HFF-Myc (cell line): ENCODE measurements at places on chromosomes 1 and 21.

DNA sequence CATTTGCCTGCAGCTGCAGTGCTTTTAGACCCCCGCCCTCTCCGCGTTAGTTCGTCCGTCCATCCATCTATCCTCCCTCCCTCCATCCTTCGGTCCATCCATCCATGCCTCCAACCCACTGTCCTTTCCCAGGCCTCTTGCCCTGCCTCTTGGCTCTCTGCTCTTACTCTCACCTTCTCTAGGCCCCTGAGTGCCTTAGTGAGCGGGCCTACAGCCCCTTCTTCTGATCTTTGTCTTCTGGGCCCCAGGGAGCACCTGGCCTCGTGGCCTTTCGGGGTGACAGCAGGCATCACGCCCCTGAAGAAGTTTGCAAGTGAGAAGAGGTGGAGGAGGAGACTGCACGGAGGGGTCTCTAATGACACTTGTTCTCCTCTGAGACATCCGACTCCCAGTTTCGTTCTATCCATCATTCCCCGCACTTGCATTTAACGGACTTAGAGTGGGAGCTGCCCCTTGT is 842 bp downstream of the ATXN7L2 start:
- no peak for DNase-seq

DNA sequence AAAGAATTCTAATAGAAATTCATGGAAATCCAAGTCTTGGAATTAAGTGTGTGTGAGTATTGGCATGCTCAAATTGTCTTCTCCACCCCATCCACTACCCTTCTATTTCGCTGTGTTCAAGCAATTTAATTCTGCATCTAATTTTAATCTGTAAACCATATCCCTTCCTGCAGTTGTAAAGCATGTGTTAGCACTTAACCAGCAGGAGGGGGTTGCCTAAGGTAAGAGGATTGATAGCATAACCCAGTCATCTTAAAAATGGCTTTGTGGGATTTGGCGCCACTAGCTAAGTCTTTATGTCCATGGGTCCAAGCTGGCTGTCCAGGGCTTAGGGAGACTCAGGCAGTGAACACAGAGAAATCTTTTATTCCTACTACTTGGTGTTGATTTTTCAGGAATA is 210.3 kb downstream of the PTPRC start:
- DNase-seq: no peak

- no peak for DNase-seq
These were observed 445 bp upstream of the RGS4 start for GRCh38 chr1:163068716-163069115.

GRCh38 chr1:51214615-51215131 is 21.4 kb upstream of the RNF11 start:
- no peak for DNase-seq

DNA sequence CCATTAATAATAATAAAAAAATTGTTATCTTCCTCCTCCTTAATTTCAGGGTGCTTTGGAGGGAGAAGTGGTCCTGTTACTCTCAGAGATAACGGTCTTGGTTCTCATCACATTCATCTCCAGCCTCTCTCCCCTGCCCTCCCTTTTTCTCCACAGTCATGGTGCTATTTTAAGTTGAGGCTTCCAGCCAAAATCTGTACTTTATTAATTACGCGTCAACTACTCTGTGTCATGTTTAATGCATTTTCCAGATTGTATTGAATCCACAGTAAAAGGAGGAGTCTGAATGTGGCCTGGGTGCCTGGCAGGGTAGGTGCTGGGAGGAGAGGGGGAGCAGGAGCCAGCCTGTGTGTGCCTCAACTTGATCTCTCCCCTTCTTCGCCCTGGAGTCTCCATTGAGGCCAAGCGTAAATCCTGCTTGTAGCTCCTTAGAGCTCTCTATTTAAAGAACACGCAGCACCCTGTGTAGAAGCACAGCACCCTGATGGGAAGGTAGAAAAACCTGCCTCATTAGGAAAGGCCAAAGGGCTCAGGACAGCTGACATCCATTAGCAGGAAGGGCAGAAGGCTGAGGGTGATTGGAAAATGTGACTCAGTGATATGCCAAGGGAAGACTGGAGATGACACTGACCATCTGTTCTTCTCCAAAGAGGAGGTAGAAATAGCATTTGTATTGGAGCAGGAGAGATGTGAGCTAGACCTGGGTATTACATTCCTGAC is 82.4 kb downstream of the PLXNA2 start:
- DNase-seq: no peak

DNA sequence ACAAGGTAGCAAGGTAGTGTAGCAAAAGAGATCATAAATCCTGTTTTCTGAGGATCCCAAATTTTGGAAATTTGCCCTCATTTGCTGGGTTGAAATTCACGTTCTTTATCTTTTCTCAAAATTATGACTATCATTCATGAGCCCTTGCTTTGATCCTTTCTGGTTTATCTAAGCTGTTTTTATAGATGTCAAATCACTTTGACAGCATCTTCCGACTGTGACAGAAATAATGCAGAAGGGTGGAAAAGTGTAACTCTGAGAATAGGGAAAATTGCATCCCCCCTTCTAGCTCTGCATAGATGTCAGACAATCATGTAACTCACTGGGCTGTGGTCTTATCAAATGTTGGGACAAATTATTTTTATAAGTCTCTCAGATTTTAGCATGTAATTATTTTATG is 550.1 kb downstream of the OMA1 start:
- DNase-seq: no peak

DNA sequence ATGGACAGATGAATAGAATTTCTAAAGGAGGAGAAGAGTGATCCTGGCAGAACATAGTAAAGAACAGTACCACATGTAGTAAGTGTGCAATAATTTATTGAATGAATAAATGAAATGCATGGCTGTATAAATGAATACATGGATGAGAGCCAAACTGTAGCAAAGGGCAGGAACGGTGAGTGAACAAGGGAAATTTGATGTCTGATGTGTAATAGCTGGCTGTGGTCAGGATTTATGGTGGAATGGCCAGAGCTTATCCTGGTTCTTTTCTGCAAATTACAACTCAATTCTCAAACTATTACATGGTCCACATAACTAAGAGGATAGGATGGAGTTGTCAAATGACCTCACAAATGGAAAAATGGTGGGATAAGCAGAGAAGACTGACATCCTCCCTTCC is 43.2 kb upstream of the ARHGAP29 start:
- DNase-seq: no peak

DNA sequence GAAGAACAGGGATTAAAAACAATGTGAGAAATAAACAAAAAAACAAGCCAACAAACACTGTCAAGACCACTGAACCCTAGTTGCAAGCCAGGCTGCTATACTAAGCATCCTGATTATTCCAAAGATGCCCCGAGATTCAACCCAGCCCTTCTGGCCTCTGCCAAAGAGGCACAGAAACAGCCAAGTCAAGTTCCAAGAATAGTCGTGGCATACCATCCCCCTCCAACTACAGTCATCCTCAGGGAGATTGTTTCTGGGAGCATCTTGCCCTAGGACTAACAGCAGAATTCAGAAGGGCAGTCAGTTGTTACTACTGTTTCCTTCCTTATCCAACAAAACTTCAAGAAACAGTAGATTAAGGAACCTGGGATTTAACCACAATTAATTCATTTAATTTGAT is 52.3 kb downstream of the ABL2 start:
- no peak for DNase-seq

DNA sequence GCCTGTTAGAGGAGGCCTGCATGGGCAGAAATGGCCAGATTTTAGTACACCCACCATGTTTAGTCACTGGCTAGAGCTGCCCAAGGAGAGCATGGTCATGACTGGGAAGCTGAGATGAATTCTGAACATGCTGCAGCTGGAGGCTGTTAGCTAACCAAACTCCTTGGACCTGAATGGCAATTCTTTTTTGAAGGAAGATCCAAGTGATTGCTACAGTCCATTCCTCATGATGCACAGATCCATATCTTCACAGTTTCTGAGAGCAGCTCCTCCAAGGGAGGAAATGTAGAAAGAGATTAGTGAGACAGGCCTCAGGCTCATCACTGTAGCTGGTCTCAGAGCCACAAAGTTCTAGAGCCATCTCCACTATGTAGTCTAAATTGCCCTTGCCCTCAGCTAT is 11.1 kb downstream of the ZFYVE9 start:
- DNase-seq: no peak

DNA sequence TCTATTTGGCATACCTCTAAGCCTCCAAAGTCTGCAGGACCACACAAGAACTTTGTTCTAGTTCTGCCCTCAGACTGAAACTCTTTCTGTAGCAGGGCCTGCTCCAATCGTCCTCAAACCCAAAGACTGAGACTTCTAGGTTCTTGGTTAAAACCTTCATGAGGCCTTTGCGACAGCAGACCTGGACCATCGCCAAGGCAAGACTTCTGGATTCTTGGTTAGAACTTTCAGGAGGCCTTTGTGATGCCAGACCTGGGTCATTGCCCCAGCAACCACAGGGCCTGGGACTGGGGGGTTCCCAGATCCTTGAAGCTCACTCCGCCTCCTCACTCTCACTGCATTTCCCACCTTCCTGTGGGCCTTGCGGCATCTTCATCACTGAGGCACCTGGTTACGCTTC is at the start of gene ATP1A4:
ATP1A4 (plus strand) TSS at position 301 of the 400 bp plus-strand sequence. CDS start 438 bp downstream, outside the sequence.
- no peak for DNase-seq

DNA sequence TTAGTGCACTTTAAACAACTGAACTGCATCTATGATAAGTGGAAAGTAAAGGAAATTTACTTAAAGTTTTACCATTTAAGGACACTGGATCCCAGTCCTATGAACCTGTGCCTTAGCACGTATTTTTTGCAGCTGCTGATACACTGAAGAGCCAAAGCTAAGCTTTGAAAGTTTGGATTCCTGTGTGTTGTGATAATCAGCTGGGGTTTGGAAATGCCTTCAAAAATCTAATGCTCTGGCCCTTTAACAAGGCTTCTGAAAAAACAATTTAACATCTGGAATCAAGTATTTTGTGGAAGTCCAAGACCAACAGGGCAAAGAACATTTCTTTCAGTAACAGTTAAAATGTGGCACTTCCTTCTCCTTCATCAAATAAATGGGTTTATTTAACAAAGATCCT is 51.8 kb downstream of the DDAH1 start:
- peak; percentile 33 for DNase-seq

- DNase-seq: no peak
These were observed 118.8 kb downstream of the EPHB2 start for GRCh38 chr1:22829309-22829989.

GRCh38 chr1:214022229-214022791 is 34.5 kb downstream of the PROX1 start:
- no peak for DNase-seq

- no peak for DNase-seq
These were observed 124.2 kb upstream of the B3GALT2 start for GRCh38 chr1:193310564-193310963.

GRCh38 chr1:88730132-88730675 is 46.1 kb downstream of the PKN2 start:
- no peak for DNase-seq

- no peak for DNase-seq
These were observed 18.6 kb downstream of the PDE9A start for GRCh38 chr21:42671778-42672593.

GRCh38 chr1:105793536-105794146 is 1262.8 kb upstream of the PRMT6 start:
- DNase-seq: peak; percentile 0

GRCh38 chr21:45552696-45553391 is 10.6 kb upstream of the SLC19A1 start:
- no peak for DNase-seq

GRCh38 chr1:174841747-174842146 is 158.0 kb upstream of the CACYBP start:
- no peak for DNase-seq

DNA sequence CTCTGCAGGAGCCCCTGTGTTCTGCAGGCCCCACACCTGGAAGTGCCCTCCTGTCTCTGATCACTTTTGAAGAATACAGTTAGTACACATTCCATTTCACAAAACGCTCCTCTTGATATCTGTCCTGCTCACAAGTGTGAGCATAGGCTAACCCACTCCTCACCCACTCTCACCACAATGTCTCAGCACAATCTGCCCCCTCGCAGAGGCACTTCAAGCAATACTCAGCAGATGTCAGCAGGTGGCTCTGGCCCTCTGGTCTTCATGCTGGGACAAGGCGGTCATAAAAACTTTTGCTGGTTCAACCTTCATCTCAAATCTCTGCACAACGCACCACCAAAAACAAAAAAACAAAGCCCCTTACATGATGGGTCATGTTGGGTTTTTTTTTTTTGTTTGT is 671.2 kb downstream of the MATN1 start:
- DNase-seq: no peak

DNA sequence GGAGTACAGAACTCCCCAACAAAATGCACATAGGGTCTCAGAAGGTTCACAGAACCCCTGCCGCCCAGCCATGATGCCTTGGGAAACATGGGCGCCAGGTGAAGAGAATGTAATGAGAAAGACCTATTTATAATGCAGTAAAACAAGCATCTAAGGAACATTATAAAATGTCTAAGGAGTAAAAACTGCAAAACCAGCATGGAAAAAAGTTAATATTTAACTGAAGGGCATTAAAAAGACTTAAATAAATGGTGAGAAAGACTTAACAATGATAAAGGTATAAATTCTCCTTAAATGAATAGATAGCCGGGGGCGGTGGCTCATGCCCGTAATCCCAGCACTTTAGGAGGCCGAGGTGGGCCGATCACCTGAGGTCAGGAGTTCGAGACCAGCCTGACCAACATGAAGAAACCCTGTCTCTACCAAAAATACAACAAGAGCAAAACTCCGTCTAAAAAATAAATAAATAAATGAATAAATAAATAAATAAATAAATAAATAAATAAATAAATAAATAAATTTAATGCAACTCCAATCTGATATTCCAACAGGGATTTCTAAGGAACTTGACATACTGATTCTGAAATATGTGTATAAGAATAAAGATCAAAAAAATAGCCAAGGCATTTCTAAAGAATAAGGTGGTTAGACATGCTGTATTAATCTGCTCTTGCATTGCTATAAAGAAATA is 27.3 kb upstream of the ACOT11 start:
- DNase-seq: no peak

GRCh38 chr1:21547876-21548275 is 38.7 kb downstream of the ALPL start:
- no peak for DNase-seq

DNA sequence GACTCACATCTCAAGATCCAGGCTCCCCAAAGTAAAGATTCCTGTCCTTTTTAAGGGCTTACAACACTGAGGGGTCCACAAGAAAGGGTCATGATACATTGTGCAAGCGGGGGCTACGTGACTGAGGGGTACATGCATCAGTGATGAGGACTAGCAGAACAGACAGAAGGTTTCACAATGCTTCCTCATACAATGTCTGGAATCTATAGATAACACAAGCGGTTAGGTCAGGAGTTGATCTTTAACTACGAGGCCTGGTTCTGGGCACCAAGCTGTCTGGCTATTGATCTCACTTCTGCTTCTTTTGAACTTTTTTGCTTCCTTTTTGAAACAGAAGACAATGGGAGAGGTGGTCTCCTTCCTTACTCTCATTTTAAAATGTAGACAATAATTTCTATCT is 718.6 kb downstream of the AMY1C start:
- no peak for DNase-seq

DNA sequence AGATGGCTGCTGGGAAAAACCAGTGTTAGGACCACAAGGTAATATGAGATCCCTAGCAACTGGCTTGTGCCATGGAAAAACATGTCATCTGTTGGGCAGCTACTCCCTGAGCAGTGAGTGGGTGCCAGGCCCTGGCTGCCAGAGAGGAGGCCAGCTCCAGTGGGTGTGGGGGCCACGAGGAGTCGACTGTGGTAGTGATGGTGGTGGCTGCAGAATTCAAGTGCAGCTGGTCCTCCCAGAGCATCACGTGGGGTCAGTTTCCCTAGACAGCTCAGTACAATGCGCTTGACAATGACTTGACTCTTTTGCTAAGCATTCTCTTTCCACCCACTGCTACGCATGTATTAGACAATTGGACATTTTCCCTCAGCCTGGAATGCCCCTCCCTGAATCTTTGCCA is 14.5 kb upstream of the CDC42 start:
- no peak for DNase-seq

GRCh38 chr21:38343691-38344090 is 86.9 kb downstream of the KCNJ15 start:
- DNase-seq: no peak
